ENCODE measurements at places on chromosomes 2 and 18. TPM values are rescaled to one million over a fixed set of nuclear protein-coding genes. Genes with fewer than 3 reads are reported as not detected.

- ATAC-seq: no peak
Observed at GRCh38 chr18:75159646-75160356, 49.1 kb downstream of the PTGR3 start.

GRCh38 chr18:11865071-11865470 is 13.9 kb downstream of the CHMP1B start:
- no peak for ATAC-seq

GRCh38 chr2:102492006-102492405 is 19.0 kb downstream of the SLC9A4 start:
- ATAC-seq: no peak

DNA sequence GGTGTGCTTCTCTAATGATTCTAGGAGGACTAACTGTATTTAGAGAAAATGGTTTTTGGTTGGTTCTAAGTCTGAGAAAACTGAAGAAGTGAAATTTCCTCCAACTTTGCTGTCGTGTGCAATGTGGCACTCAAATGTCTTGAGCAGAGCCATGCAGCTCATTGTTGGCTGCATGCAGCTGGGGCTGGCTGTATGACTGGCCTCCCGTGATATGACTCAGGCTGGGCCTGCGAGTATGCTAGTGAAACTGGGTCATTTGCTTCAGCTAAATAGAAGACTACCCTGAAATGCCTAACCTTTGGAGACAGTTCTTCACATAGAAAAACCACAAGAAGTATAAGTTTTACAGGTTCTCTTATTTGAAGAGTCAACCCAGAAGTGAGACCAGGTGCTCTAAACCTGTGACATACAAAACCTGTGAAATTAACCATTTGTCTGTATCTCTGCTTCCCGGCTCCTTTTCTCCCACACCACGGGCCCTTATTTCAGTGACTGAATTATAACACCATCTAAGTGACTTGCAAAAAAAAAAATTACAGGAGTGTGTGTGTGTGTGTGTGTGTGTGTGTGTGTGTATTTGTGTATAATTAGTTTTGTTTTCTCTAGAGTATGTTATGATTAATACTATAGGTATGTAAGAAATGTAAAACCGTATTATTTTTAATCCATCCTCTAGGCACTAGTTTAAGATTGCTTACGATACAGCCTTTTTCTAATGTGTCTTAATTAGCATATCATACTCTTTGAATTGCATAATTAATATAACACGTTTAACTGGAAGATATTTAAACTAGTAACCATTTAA is 15.9 kb downstream of the POLI start:
- ATAC-seq: peak; percentile 93

DNA sequence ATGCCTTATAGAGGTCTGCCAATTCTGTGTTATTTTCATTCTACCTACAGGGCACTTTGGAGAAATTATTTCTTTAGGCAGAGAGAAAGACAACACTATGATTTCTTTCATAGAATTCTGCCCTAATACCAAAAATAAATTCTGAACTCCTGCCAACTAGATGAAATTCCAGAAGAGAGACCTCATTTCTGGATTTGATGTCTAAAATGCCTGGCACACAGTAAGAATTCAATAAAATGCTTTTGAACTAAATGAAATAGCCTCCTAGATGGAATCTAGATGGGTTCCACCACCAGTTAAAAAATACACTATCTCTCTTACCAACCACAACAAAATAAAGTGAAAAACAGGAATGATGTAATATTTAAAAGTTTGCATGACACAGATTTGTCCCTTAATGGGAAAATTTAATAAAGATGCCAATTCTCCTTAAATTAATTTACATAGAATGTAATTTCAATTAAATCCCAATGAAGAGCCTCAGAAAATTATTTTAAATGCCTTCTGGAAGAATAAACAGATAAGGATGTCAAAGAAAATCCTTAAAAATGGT is 75.0 kb downstream of the OSBPL1A start:
- ATAC-seq: no peak

DNA sequence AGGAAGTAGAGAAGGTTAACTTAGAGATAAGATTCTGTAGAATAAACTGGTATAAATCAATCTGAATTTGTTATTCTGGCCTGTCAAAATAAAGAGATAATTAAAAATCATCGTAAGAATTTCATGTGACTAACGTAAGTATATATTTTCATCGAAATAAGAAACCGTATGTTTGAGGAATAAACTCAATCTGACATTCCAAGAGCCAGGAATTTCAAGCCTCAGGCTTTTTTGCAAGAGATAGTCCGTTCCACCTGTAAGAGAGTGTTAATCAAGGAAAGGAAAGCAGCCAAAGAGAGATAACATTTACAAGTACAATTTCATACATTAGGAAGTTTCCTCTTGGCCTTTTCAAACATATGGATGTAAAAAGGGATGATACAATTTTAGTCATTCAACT is 701.5 kb downstream of the CBLN2 start:
- no peak for ATAC-seq

DNA sequence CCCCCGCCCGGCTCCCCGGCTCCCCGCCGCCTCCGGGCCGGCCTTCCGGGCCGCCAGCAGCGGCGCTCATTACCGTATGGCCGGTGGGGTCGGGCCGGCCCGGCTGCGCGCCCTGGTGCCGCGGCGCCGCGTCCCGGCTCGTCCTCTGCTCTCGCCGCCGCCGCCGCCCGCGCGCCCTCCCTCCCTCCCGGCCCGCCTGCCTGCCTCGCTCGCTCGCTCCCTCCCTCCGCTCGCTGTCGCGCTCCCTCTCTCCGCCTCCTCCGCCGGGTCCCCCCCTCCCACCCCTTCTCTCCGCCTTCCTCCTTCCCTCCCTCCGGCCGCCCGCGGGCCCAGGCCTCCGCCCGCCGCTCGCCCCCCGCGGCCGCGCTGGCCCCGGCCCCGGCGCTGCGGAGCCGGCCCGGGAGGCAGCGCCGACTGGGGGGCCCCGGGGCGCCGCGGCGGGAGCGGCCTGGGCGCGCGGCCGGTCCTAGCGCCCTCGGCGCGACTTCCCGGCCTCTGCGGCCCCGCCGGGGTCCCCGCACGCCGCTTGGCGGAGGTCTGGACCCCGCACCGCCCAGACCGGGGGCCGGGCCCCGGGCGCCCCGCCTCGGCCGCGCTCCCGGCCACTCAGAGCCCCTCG is at the start of gene DNMT3A:
DNMT3A (minus strand) TSS at position 173 of the 619 bp plus-strand sequence. CDS start 27,941 bp downstream, outside the sequence.
- ATAC-seq: peak; percentile 57

GRCh38 chr18:54608028-54608642 is 17.1 kb downstream of the DYNAP start:
- ATAC-seq: no peak

DNA sequence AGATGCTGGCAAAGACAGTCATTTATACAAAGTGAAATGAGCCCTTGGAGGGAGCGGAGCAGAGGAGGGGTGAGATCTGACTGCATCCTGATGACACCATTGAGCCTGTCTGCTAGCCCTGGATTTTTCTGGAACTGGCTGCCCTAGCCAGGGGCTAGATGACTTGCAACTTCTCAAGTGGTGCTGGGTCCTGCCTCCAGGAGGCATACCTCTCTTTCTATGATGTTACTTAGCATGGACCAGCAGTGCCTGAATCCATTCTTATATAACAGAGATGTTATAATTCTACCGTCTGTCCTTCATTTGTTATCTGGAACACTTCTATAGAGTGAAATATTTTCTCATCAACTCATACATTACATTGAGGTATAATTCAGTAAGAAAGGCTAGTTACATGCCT is 8.5 kb upstream of the TWIST2 start:
- no peak for ATAC-seq

- ATAC-seq: no peak
Observed at GRCh38 chr18:45198526-45198925, 416.8 kb upstream of the SLC14A2 start.

DNA sequence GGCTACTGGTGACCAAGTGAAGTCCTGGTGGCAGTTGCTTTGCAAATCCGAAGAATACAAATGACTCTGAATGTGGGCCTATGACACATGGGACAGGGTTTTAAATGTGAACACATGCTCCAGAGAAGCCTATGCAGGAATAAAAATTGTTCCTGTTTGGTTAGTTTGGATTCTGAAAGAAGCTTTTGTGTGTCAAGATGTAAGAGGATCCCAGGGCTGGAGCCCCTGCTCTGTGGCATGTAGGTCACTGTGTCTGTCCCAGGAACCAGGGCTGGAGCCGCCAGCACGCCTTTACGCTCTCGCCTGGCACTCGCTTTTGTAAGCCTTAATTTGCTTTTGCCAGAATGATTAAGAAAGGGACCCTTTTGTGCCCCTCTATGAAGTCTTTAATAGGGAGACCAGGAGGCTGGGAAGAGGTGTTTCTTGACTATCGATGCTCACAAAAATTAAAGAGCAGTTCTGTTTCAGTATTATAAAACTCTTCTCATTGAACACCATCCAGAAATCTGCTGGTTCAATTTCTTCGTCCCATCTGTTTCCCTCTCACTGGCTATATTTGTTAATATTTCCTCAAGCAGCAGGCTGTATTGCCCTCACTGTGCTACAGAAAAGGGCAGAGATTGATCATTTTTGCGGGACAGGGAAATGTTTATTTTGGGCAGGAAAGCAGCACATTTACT is 532.7 kb upstream of the POU3F3 start:
- ATAC-seq: peak; percentile 73

- no peak for ATAC-seq
Observed at GRCh38 chr18:35361570-35362321, 15.4 kb downstream of the ZNF396 start.

GRCh38 chr2:9032121-9032520 is 28.6 kb upstream of the MBOAT2 start:
- no peak for ATAC-seq

DNA sequence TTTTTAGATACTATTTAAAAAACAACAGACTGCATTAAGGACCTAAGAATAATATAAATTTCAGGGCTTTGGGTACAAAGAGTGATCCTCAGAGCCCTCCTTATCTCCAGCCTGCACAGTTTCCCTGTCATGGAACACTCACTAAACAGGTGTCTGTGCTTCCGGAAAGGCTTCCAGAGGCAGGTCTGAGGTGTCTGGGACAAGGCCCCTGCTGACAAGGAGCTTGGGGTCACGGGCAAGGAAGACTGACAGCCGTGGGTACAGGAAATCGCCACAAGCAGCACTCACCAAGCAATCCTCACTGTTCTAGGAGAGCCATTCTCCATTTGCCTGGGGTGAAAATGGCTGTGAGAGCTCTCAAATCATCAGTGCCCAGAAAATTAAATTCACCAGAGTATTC is 220.3 kb upstream of the PXDN start:
- ATAC-seq: no peak

GRCh38 chr18:30358555-30358954 is 684.0 kb downstream of the DSC3 start:
- peak; percentile 50 for ATAC-seq

DNA sequence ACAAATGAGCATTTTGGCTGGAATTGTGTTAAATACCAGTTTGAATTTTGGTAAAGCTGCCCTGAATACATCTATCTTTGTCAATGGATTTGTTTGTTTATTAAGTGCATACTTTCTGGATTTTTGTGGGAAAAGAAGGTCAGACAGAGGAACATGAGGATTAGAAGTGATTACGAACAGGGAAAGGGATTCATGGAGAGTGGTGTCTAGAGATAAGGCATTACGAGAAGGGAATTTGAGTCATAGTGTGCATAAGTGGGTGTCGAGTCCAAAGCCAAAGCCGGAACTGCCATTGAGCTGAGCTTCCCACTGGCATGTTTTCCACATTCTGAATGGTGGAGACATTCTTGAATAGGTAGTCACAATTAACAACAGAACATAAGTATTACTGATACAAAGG is 68.9 kb upstream of the EFEMP1 start:
- peak; percentile 93 for ATAC-seq

DNA sequence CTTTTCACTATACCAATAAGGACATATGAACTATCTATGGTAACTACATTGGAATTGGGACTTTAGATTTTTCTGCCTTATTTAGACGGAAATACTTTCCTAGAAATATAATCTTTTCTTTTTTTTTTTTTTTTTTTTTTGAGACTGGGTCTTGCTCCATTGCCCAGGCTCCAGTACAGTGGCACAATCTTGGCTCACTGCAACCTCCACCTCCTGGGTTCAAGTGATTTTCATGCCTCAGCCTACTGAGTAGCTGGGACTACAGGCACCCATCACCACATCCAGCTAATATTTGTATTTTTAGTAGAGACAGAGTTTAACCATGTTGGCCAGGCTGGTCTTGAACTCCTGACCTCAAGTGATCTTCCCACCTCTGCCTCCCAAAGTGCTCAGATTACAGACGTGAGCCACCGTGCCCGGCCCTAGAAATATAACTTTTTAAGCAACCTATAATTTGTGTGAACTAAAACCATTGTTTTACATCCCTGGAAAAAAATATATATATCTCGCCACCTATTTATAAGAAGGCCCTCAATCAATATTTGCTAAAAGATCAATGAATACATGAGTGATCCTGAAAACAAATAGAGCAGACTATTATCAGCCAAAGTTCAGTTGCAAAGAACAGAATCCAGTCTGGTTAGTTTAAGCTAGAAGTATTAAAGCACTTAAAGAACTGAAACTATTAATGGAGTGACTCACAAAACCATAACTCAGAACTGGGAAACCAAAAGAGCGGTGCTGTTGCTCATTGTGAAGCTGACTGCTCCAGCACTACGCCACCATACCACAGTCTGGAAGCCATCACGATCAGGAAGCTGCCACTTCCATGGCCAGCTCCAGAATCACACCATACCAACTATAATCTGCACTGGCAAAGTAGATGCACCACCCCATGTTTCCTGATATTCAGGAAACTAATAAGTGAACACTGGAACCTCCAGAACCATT is 8.4 kb upstream of the HNRNPLL start:
- no peak for ATAC-seq

DNA sequence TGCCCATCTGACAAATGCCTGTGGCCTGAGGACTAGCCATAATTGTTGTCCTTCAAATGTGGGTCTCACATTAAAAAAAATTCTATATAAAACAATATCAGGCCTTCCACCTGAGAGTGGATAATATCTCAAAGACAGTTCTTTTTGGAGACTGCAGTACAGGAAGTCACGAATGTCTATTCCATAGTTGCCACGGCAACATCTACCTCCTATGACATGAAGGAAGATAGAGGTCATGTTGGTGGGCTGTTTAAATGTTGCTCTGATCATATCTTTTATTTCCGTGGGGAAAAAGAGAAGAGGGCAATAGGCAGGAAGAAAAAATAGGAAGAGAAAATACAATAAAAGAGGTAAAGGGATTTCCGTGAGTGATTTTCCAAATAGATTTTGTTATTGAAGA is 151.8 kb downstream of the ARL6IP6 start:
- peak; percentile 49 for ATAC-seq

Gene SH3RF3
- total RNA-seq: 3.6 TPM

Gene SLC14A1
- 1.5 TPM for total RNA-seq

Gene METAP1D
- total RNA-seq: 6.0 TPM

Gene CMPK2
- total RNA-seq: 3.0 TPM

Gene PXDN
- total RNA-seq: 0.43 TPM

Gene RNF125
- total RNA-seq: 2.8 TPM

Gene DTNA
- 42.5 TPM for total RNA-seq

Measured in motor neuron (in vitro differentiated cells).